ENCODE measurements at places on chromosomes 7 and 10.
A peak's percentile ranks its signal among the peaks of the same experiment; 100 is the strongest.

- no peak for DNase-seq
Observed at GRCh38 chr7:107043491-107043890, 1.0 kb upstream of the PRKAR2B start.

- no peak for DNase-seq
Observed at GRCh38 chr10:69319841-69320316, 41.6 kb downstream of the HK1 start.

DNA sequence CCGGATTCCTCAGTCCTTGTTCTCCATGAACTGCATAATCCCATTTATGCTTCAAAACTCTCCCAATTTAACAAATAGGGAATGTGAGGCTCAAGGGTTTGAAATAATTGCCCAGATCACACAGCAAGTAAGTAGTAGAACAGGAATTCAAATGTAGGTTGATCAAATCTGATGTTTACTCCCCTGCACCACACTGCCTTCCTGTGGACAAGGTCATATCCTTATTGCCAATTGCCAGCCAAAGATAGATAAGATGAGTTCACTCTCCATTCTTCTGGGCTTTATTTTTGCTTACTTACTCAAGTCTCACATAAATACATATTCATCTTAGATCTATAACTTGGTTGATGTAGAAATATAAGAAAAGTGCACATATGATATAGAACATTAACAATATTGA is 435.2 kb upstream of the ETV1 start:
- DNase-seq: no peak

DNA sequence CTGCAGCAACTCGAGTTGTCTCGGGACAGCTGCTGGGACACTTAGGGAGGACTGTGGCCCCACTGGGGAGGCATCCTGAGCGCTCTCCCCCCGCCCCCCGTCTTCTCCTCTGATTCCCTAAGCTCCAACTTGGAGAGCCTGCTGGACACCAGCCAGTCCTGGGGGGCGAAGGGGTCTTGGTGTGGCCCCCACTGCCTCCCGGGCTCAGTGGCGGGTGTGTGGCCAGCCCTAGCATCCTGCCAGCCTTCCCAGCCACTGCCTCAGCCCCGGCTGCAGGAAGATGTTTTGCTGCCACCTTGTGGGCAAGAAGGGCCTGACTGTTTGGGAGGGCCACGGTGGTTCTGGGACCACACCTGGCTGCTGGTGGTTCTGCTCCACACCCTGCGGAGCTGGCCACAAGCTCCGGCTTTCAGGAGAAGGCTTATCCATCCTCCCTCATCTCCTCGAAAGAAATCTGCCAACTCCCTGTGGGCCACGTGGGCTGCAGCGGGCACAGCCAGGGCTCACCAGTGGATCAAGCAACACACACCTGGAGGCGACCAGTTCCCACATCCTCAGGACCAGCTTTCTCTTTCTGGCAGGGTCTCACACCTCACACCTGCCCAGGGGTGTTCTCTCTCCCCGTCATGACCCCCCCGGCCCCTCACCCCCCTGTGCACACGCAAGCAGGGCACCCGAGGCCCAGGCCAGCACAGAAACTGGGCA is 24.8 kb downstream of the AGAP3 start:
- DNase-seq: peak; percentile 82

DNA sequence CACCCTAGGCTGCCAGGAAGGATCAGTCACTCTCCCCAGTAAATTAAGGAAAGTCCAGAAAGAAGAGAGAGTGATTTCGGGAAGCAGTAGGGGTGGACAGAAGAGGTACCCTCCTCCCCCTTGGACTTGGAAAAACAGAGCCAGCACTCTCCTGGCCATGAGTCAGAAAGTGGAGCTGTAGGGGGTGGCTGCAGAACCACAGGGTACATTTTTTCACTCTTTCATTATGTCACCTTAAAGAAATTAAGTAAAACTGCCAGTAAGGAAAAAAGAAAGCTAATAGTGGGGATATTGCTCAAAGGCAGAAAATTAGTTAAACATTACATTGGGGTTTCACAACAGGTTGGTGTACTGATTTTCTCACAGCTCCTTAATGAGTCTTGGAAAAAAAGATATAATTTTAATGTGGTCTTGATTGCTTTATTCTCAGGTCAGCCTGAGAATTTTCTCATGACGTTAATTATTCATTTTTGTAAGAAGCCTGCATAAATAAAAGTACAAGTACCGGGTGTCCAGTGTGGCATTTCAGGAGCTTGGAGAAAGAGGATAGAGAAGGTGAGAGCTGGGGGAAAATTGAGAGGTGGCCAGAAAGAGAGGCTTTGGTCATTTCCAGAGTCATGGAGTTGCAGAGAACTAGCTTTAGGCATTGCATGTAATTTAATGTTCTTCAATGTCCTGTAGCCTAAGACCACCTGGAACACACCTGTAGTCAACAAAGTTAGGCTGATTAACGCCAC is 23.2 kb upstream of the AOAH start:
- no peak for DNase-seq

- no peak for DNase-seq
Observed at GRCh38 chr10:108112218-108112617, 947.7 kb upstream of the SORCS1 start.

- DNase-seq: no peak
Observed at GRCh38 chr7:87424075-87424474, 51.4 kb downstream of the ABCB4 start.

DNA sequence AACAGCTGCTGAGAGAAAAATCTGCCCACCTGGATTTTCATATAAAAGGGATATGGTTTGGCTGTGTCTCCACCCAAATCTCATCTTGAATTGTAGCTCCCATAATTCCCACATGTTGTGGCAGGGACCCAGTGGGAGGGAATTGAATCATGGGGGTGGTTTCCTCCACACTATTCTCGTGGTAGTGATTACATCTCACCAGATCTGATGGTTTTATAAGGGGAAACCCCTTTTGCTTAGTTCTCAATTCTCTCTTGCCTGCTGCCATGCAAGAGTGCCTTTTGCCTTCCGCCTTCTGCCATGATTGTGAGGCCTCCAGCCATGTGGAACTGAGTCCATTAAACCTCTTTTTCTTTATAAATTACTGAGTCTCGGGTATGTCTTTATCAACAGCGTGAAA is 20.8 kb upstream of the MKI67 start:
- no peak for DNase-seq

DNA sequence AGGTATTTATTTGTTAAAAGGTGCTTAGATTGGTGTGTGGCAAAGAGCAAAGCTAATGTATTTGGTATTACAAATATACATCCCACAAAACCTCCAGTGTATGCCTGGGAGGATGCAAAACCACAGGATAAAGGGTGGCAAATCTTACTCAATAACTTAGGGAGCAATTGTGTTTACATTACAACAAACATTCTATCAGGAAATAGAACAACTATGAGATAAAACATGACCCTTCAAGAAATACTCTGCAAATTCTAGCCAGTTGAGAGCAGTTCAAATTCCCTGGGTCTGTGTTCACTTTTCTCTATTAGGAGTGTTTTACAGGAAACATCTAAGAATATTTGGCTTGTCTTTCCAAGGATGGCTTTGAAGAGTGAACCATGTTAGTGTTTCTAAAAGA is 64.9 kb downstream of the CUL1 start:
- no peak for DNase-seq

- DNase-seq: no peak
Observed at GRCh38 chr10:133246236-133246626, 8.6 kb downstream of the VENTX start.

DNA sequence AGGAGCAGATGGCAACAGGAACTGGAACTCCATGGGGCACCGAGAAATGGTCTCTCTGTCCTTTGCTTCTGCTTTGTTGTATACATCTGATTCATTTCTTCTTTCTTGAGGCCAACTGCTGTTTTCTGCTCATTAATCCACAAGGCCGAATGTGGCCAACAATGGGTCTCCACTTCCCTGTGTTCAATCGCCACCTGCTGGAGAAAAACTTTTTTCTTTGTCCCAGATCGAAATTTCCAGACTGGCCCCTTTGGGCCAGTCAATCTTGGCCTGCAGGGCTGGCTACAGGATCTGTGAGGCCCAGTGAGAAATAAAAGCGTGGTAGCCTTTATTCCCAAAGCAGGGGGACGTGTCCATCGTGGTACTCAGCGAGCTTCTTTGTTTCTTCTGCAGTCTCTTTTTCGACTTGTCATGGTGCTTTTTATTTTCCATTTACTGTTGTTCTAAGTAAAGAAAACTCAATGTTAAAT is 58.8 kb downstream of the PARP12 start:
- DNase-seq: no peak

GRCh38 chr7:140019172-140019571 is 43.6 kb downstream of the PARP12 start:
- no peak for DNase-seq

DNA sequence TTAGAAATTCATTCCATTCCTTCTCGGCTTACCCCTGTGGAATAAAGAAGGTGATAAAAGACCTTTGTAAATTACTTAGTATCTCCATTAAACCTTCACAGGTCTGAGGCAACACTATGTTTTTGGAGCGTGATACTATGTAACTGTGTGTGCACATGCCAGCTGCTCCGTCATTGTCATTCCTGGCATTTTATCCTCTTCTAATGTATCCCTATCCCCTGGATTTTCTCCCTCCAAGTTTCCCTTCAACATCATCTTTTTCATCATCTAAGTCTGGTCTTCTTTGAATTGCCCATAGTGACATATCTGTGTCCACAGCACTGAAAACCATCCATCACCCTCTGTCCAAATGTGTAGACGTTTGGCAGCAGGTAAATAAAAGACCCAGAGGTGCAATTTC is 125.7 kb downstream of the TEX36 start:
- no peak for DNase-seq

DNA sequence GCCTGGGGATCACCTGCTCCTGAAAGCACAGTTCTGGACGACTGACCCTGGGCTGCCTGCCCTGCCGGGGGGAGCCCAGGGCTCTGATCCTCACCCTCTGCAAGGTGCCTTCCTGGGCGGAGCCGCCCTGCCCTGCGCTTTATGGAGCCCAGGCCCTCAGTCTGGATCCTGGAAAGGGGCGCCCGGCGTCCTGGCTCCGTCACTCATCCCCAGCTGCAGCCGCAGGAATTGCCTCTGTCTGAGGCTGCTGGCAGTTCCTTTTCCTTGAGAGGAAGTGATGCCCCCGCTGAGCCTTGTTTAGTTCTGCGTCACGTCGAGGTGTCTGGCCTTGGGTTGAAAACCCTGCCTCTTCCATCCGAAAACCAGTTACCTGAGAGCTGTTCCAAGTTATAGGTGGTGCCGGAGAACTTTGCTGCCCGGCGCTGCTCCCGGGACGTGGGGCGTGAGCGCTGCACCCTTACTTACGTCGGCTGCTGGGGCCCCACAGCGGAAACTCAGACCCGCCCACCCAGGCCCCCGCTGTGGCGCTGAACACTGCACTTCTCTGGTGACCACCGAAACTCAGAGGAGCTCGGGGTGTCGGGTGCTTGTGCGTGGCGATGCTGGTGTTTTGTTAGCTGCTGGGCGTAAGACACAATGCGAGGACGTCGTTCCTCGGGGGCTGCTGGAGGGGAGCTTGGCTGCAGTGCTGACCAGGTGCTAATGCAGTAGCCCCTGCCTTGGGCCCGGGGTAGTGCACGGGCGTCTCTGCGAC is 5.4 kb downstream of the MAFK start:
- DNase-seq: no peak

DNA sequence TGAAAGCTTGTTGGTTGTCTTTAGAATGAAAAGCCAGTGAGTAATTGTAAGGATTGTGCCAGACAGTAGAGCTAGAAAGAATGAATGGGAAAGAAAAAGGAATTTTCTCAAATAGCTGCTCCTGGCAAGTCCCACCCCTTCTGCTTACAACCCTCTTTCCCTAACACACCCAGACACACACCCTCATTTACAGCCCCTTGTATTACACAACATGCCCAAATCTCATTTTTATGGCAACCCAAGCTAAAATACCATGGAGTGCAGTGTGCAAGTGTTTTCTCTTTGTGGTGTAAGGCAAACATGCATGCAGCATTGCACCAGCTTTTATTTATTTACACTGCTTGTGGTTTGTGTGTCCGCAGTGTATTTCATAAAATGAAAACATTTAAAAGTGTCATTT is 1.5 kb downstream of the PRKAR2B start:
- DNase-seq: no peak

- no peak for DNase-seq
Observed at GRCh38 chr10:61592581-61592980, 70.1 kb upstream of the CABCOCO1 start.

DNA sequence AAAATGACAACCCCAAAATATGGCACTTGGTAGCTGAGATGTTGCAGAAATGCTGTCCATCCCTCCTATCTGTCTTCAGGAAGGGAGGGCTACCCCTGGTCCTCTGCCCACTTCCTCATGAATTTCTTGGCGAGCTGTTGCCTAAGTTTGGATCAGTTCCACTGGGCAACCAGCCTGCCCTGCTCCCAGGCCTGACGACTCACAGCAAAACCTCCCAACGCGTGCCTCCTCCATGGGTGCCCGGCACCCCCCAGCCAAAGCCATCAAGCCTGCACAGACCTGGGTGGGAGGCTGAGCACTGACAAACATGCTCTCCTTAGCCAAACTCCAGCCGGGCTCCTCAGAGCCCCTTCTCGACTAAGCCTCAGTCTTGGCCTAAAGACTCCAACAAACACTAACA is 8.9 kb downstream of the VSTM4 start:
- no peak for DNase-seq

DNA sequence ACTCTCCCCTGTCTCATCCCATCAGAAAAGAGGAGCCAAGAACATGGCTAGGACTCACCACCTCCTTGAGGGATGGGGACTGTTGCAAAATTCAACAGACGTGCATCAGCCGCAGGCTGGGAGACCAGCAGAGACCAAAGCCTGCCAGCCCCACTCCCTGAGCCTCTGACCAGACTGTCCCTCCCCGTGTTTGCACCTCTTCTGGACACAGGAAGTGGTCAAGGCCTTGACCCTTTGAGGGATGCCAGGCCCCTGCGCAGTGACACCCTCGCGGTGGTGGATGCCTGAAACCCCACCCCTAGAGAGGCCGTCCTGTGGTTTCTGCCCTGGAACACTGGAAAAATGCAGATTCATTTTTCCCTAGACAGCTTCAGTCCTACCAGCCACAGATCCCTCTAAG is 128.4 kb upstream of the TCF7L2 start:
- no peak for DNase-seq

- no peak for DNase-seq
Observed at GRCh38 chr10:63236113-63236935, 103.2 kb downstream of the NRBF2 start.
